ENCODE measurements at places on chromosomes 6 and 20.

GRCh38 chr6:83879746-83880145 is 20.3 kb downstream of the CYB5R4 start:
- DNase-seq = no peak

- DNase-seq = no peak
Measured at GRCh38 chr20:53660078-53660909, 66.7 kb upstream of the ZNF217 start.

DNA sequence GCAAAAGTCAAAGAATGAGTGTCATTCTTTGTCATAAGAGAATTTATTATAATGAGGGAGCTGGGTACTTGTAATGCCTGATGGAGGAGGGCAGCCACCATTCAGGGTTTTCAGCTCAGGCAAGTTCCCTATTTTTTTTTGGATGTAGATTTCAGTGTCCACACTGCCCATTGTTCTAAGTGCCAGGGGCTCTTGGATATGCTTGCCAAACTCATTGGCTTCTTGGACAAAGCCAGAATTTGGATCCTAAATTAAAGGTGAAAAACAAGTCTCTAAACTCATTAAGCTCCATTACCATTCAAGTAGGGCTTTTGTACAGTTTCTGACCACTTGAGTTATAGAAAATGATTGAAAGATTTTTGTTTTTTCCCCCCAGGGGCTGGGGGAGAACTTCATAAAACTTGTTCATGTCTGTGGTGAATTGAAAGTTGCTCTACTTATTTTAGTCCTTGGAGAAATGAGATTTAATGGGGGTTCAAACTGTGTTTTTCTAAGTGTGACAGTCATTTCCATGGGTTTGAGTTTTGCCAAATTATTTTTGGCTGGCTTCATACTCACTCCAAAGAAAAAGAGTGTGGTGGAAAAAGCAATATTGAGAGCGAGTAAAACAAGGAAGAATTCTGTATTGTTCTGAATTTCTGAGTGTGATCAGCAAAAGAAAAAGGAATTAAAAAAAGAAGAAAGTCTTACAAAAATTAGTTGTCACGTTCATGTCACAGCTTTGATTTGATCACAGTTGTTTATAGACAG is 46.0 kb downstream of the TIAM2 start:
- DNase-seq = no peak

DNA sequence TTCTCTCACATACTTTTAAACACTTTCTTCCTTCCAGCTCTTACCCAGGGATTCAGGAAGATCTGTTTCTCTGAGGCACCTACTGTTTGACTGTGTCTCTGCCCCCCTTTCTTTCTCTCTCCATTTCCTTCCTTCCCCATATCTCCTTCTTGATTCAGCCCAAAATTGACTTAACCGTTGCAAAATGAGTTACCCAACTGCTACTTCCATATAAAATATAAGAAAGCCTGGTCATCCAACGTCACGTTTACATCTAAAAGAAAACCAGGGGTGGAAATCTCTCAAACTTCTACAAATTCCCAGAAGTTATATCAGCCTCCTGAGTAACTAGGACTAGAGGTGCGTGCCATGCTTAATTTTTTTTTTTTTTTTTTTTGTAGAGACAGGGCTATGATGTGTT is 95.2 kb upstream of the INSM1 start:
- no peak for DNase-seq

- DNase-seq = no peak
Measured at GRCh38 chr20:18822832-18823231, 9.2 kb downstream of the SCP2D1 start.

DNA sequence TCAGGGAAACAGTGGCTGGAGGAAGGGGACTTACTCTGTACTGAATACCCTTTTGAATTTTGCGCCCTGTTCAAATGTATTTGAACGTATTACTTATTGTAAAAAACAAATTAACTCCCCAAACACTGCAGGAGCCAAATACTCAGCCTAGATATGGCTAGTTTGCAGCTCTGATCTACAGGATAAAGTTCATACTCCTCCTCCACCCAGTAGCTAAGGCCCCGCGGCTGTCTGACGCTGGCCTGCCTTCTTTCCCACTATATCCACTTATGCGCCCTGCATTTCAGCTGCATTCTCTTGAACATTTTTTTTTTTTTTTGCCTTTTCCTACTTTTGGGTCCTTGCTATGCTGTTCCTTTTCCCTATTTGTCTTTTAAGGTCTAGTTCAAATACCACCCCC is 6.5 kb downstream of the GSS start:
- no peak for DNase-seq

DNA sequence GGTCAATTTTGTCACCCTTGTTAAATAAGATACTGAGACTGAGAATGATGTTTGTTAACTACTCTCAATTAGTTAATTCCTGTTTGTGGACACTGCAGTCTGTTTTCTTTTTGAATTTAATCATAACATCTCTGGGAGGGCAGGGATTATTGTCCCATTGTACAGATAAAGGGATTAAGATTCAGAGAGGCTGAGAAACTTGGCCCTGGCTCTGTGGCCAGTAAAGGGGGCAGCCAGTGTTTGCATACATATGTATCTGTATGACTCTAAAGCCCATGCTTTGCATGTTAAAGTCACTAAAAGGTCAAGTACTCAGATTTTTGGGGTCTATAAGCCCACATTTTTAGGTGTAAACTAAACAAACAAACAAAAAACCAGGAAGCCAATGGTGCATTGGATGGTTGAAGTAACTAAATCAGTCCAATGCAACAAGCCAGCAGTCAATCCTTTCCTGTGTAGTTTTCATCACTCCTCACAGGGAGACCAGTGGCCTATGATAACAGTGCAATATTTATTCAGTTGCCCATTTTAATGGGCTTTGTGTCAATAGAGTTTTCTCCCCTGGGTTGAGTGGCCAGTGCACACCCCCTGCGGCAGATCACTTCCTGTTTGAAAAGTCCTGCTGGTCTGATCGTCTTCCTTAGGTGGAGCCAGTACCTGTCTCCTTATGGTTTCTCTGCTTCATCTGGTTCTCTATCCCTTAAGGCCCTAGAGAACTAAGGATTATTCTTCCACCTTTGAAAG is 106.7 kb downstream of the SLX4IP start:
- DNase-seq = peak; percentile 95

DNA sequence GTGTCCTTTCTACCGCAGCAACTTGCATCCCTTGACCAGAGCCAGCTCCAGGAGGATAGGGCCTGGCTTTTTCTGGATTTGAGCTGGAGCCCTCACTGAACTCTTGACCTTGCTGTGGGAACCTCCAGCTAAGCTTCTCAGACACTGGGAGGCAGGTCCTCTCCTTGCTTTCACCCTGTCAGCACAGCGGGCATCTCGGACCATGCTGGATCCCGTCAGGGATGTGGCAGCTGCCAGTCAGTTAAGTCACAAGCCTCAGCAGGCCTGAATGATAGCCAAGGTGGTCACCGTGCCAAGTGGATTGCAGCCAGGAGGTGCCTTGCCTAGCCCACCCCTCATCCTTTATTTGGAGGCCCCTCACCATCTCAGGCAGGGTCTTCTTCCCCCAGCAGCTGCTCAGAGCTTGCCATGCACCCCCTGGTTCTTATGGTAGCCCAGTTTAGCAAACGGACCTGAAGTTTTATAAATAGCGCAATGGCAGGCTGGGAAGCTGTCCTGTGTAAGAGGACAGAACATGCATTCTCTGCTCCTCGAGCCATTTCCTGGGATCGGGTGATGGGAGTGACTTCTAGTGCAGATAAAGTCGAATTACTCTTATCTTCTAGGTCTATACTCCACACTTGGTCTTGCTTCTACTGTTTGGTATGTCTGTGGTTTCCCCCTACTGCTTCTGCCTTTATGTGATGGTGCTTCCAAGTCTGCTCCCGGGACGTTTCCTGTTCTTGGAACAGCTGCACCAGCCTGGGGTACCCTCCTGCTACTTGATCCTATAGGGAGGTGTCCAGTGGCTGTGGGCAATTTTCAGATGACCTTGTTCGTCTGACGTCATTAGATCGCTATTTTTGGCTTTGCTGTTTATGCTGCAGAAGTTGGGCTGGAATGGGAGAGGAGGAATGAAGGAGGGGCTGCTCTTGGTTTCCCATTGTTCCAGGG is 7.1 kb upstream of the MYLK2 start:
- DNase-seq = no peak

DNA sequence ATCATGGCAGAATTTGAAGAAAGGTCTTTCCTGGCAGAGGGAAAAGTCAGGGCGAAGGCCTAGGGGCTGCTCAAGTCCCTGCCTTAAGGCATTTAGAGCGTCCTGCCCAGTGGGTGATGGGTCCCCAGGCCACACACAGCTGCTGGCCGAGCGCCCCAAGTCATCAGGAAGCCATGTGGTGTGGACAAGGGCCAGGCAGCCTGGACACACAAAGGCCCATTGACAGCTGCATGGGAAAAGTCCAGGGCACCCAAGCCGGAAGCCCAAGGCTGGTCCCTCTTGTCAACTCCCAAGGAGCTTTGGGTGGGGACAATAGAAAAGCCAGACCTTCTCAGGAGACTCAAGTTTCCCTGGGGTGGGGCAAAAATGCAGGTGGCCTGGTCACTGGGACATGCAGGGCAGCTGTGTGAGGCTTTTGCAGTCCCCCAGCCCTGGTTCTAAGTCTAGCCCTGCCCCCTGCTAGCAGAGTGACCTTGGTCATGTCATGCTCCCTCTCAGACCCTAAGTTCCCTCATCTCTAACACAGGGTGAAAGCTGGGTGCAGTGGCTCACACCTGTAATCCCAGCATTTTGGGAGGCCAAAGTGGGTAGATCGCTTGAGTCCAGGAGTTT is 44.3 kb upstream of the PTGIS start:
- no peak for DNase-seq

- no peak for DNase-seq
Measured at GRCh38 chr6:129596522-129596921, 113.5 kb downstream of the ARHGAP18 start.

DNA sequence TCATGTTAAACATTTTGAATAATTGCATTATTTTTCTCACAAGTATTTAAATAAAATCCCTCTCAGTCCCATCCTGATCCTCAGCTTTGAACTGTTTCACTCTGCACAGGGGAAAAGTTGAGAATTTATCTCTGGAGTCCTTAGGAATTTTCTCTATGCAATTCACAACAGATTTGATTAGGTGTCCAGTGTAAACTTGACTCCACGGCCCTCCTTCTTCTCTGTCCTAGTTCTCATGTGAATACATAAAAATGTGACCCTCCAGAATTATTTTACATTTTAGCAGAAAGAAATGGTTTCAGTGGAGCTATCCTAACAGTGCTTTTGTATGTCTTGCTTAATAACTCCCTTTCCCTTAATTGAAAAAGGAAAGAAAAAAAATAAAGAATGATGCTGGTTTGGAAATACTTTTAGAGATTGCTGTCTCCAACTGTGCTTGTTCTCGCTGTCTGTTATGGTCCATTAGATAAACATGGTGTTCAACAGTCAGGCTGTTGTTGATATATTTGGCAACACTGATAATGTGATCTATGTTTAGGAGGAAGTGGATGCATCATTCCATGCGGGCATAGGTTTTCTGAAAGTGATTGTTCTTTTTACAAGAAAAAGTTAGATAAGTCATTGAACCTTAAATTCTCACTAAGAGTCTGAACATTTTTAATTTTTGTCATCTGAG is 599.4 kb upstream of the CITED2 start:
- DNase-seq = no peak

DNA sequence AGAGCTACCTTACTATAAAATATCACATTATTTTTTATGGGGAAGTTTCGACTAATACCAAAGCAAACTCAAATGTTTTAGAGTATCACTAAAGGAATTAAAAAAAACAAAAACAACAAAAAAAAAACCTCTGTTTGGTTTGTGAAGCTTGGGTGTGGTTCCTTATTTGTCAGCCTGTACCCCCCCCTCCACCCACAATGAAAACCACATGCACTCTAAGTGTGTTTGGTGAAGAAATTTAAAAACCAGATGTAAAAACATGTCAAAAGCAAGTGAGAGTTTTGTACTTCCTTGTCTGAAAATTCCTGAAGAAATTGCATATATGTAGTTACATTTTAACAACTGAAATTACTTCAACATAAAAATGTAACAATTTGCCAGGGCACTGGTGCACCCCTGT is 3.1 kb downstream of the STK38 start:
- DNase-seq = no peak

GRCh38 chr6:20565342-20565741 is 31.1 kb downstream of the CDKAL1 start:
- peak; percentile 52 for DNase-seq

DNA sequence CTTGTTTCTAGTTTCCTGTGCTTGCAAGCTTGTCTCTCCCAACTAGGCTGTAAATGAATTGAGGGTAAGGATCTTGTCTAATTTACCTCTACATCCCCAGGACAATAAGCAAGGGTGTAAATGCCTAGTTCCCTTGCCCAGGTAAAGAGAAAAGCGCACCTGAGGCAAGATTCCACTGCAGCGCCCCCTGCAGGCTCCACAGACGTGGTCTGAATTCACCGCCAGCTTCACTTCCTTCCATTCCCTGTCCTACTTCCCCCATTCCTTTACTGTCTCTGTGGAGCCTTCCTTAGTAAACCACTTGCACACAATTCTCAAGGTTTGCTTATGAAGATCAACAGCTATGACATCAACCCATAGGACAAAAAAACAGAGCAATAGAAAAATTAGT is 42.3 kb downstream of the ANKEF1 start:
- no peak for DNase-seq

- DNase-seq = no peak
Measured at GRCh38 chr6:151241853-151242252, 2.1 kb downstream of the AKAP12 start.

DNA sequence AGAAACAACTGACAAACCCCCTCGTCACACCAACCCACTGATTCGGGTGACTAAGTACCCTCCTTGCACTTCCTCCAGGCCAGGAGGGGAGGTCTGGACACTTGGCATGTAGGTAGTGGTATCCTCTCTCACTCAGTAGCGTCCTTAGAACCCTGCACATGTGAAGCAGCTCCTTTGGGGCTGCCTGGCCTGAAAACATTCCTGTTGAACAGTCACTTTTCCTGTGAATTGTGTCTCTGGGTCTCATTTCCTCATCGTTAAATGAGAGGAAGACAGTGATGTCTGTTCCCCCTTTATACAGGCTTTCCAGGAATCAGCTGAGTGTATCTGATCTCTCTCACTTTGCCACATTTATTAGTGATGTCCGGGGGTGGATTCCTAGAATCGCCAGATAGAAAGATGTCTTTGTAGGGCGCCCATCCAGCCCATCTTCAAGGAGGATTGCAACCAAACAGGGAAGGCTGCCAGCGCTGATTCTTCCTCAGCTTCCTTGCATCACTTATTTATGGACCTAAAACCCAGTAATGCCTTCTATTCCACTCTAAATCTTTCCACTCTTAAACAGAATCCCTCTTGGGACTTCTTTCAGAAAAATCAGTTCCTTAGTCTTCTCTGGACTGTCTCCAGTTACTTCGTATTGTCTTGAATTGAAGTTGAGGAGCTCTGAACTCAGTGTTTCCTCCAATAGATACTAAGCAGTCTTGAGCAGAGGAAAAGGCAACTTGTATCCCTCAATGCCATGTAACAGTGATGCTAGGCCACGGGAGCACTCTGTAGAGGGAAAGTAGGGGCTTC is 9.4 kb upstream of the POPDC3 start:
- DNase-seq = no peak

GRCh38 chr6:23140871-23141270 is 571.5 kb downstream of the HDGFL1 start:
- DNase-seq = no peak

GRCh38 chr6:17388365-17388764 is 5.0 kb upstream of the CAP2 start:
- no peak for DNase-seq
